ENCODE measurements at places on chromosomes 6 and 20. TPM values are rescaled to one million over a fixed set of nuclear protein-coding genes. Genes with fewer than 3 reads are reported as not detected.

The IL17F gene
- total RNA-seq = not detected

The C20orf202 gene
- total RNA-seq = not detected

DNA sequence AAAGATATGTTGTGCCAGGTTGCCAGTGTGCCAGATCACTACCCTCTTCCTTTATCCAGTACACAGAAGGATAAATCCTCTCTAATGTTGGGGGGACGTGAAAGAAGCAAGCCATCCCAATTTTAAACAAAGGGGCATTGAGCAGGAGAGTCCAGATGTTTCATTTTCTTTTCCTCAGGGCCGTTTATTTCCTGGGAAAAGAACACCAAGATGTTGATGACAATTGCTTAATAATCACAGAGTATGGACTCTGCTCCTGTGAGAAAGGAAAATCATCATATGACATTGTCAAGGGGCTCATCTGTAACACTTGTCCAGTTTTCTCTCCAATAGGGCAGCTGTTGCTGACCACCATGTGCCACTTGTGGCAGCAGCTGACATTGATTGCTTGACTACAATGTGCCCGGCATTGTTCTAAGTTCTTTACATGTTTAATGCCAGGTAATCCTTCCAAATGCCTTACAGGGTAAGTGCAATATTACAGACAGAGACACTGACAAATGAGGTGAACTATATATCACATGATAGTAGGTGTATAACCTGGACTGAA is 161.4 kb downstream of the CD109 start:
- DNase-seq = no peak

- no peak for DNase-seq
Observed at GRCh38 chr6:43570876-43571441, 4.9 kb downstream of the XPO5 start.

The GDAP1L1 gene
- not detected for total RNA-seq

GRCh38 chr20:45833883-45834796 is 541 bp downstream of the SNX21 start:
- peak; percentile 25 for DNase-seq

DNA sequence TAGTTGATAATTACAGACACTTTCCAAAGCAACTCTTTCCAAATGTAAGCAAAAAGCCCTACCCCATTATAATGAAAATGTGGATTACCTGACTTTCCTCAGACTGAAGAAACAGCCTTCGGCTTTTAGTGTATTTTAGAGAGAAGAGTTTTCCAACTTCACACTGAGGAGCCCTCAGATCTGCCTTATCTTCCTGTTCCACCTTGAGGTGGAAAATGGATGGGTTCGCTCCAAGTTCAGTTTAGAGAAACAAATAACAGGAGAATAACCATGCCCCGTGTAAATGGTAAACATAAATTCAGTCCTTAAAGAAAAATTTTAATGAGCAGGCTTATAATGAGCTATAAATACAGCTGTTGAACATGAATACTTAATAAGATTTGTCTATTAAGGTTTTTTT is 21.1 kb upstream of the MTHFD1L start:
- no peak for DNase-seq

GRCh38 chr6:49539102-49539501 is 11.4 kb upstream of the C6orf141 start:
- no peak for DNase-seq

The KIF16B gene
- total RNA-seq = 6.8 TPM

- DNase-seq = no peak
Observed at GRCh38 chr6:9025796-9026394, 590.5 kb upstream of the SLC35B3 start.

The RING1 gene
- total RNA-seq = 46.1 TPM

The CPNE5 gene
- 2.1 TPM for total RNA-seq

- no peak for DNase-seq
Observed at GRCh38 chr6:164010441-164011103, 596.1 kb downstream of the QKI start.

The DDAH2 gene
- total RNA-seq = 5.8 TPM

DNA sequence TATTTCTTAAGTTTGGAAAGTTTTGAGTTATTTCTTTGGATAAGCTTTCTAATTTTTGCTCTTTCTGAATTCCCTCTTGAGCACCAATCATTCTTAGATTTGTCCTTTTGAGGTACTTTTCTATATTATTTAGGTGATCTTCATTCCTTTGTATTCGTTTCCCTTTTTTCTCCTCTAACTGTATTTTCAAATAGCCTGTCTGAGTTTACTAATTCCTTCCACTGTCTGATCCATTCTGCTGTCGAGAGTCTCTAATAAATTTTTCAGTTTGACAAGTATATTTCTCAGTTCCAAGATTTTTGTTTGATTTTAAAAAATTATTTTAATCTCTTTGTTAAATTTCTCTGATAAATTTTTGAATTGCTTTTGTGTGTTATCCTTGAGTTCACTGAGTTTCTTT is 16.3 kb upstream of the ZNF311 start:
- DNase-seq = no peak

GRCh38 chr6:166739117-166739975 is 112.3 kb upstream of the RPS6KA2 start:
- no peak for DNase-seq

DNA sequence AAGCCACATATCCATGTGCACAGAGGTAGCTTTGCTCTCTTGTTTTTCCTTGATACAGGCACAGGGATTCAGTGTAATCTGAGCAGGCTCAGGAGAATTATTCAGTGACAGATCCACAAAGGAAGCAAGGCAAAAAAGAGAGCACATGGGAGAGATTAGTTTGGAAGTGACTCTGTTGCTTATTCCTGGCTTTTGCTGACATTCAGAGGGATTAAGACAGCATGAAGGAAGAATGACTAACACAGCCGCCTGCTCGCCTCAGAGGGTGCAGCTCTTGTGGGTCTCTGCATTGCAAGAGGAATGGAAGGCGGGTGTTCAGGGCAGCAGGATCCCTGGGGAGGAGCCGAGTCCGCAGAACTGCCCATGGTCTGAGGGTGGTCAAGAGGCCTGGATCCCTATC is 203.4 kb upstream of the KCNQ5 start:
- no peak for DNase-seq

DNA sequence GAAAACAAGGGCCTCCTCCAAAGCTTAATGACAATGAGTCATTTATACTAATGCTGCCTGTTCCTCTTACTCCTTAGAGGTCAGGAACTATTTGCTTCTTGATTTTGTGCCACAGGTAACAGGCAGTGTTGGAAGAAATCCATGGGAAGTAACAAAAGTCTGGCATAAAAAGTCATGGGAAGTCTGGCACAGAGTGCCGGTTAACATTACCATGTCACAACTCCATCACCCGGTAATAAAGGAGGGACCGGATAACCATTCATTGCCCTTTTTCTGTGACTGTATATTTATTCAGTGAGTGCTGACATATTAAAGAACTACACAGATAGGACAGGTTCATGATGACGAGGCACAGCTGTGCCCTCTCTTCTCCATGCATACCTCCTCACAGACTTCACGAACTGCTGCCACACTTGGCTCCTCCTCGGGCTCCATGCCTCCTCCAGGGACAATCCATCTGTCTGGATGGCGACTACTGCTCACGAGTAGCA is 50.9 kb downstream of the NUDT3 start:
- DNase-seq = no peak

DNA sequence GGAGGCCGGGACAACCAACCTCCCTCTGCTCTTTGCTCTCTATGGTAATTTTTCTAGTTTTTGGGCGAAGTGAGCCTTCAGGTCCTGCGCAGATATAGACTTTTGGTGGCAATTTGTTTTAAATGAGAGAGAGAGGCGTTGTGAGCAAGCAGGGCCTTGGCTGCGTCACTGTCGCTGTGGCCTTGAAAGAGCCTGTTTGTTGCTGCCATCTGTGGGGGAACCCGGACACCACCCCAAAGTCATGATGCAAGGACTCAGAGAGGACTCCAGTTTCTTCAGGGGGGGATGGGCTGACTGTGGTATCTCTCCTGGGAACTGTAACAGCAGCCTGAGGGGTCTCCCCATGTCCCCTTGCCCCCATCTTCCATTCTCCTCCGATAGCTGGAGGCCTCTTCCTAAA is 462.7 kb upstream of the SULF2 start:
- no peak for DNase-seq

DNA sequence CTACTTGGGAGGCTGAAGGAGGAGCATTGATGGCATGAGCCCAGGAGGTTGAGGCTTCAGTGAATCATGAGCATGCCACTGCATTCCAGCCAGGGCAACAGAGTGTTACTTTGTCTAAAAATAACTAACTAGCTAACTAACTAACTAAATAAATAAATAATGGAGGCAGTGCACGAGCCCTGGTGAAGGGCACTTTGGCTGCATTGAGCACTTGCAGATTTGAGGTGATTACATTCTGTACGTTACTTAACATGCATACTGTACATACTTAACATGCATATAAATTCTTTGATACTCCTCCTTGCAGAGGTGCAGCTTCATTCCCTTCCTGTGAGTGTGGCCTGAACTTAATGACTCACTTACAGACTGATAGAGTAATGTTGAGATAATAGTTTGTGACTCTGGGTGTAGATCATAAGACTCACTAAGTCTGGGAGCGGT is 10.7 kb downstream of the HLA-A start:
- DNase-seq = no peak

The MAN1A1 gene
- total RNA-seq = 45.0 TPM

DNA sequence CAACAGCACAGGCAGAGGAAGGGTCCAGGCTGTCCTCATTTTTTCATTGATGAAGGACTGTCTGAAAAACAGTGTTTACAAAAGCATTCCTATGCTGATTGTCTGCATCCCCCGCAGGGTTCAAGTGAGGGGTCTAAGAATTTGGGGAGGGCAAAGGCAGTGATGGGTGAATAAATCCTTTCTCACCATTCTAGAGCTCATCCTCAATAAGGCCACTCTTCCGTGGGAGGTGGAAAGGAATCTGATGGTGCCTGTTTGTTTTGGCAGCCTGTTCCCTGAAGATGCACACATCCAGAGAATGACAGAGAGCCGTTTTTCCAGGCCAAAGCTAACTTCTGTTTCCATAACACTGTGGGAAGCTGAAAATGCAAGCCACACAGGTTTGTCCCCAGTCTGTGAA is 164.5 kb downstream of the MOXD1 start:
- no peak for DNase-seq

DNA sequence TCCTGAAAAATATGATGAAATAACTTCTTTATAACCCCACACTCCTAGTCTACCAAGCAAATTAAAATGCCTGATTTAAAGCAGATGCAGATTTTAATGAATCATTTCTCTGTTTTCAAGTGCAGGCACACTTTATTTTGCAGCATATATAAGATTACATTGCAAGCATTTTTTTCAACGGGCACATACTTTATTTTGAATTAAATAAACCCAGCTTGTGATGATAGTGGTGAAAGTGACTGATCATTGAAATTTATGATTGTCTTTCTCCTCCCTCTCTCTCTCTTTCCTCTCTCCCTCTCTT is 12.2 kb upstream of the MOXD1 start:
- no peak for DNase-seq

The SCGN gene
- total RNA-seq = not detected

The TUBB gene
- 1,128 TPM for total RNA-seq

GRCh38 chr20:638579-638978 is 14.4 kb downstream of the SRXN1 start:
- no peak for DNase-seq

- DNase-seq = no peak
Observed at GRCh38 chr6:10194816-10195672, 219.8 kb downstream of the TFAP2A start.

GRCh38 chr20:25072226-25072811 is 9.6 kb downstream of the VSX1 start:
- DNase-seq = no peak

DNA sequence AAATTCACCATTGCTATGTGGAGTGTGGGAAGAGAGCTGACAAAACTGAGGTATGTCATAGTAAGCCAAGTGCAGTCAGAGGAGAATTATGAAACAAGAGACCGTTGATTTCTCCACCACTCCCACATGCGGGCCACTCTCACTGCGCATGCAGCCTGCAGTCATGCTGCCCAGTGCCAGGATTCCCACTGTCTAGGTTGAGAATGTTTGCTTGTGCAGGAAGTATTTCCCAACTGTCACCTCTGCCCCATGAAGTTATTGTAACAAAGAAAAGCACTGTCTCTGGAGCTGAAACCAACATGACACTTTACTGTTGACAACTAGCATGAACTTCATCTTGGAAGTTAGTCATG is 18.7 kb upstream of the SFT2D1 start:
- no peak for DNase-seq

GRCh38 chr6:75268121-75268987 is 16.2 kb downstream of the TMEM30A start:
- no peak for DNase-seq

GRCh38 chr20:56843386-56843785 is 214.3 kb downstream of the TFAP2C start:
- DNase-seq = no peak
